Fibroblast of skin of right biceps (primary cell): ENCODE measurements at places on chromosomes 4 and X.

DNA sequence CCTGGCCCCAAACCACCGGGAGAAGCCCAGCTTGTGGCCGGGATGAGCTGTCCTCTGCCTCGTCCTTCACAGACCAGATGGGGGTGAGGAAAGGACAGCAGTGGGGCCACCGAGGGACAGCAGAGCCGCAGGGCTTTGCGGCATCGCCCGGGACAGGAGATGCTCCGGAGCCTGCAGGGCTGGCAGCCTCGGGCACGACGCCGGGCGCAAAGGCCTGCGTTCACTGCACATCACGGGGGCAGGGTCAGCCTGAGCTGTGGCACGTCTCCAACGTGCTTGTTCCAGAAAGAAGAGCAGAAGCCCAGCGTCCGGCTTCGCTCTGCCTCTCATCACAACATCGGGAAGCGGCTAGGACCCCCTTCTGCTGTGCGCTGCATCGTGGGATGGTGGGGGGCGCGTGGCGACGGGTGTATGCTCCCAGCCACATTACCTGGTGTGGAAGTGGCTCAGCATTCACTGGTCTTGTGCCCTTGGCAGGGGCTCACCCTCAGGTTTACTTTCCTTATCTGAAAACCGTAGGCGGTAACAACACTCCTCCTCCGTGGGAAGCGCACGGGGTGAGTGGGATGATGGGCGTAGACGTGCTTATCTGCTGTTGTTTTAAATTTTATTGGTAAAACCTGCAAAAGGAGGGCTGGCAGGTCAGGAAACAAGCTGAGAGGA lies 7.4 kb downstream of the TADA2B start:
- no peak for DNase-seq

DNA sequence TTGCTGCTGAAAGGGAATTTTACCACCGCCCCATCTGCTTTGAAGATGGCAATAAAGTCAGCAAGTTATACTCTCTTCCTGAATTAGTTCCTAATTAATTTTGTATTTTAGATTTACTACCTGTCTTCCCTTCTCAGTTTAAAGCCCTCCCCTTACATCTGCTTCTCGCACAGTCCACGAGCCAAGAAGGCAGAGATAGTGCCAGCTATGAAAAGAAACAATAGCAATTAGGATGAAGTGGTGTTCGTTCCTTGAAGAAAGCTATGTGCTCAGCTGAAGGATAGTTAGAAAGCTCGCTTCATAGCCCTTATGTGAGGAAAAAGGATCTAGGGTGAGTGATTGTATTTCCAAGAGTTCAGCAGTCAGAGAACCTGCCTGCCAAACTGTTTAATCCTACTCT lies 1678.8 kb upstream of the TENM3 start:
- no peak for DNase-seq

- DNase-seq = no peak
These were observed 5.1 kb upstream of the MYOZ2 start for GRCh38 chr4:119130365-119131065.

GRCh38 chrX:99522450-99522849 lies 887.6 kb downstream of the PCDH19 start:
- DNase-seq = no peak

DNA sequence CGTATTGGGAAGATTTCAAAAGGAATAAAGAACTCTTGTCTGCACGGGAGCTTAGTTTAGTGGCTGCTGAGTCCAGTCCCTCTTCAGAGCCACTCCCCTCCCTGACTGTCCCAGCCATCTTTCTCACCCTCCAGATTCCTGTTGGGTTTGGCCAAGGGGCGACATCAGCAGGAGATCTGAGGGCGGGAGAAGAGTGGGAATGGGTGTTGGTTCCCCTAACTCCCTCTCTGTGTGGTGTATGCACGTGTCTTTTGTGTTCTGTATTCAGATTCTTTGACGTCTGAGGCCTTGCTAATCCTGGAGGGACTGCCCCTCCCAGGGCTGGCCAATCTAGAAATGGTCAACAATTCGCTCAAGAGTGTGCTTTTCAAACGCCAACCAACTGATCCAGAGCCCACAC lies 37.4 kb downstream of the CYTL1 start:
- no peak for DNase-seq

DNA sequence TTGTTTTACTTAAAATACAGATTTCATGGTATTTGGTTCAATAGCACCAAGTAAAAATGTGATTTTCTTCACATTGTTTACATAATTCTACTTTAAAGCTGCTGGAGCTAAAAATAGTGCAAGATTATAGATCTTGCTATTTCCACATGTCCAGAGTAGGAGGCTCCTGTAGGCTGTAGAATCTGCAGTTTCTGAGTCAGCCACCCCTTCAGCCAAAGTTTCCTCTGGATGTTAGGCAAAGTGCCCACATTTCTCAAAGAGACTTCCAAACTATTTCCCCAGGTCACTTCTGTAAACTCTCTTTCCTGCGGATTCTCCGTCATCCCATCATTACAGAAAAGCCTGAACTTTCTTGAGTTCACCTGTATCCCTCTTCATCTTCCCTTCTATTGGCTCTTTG lies 342.5 kb upstream of the FSTL5 start:
- peak; percentile 63 for DNase-seq

DNA sequence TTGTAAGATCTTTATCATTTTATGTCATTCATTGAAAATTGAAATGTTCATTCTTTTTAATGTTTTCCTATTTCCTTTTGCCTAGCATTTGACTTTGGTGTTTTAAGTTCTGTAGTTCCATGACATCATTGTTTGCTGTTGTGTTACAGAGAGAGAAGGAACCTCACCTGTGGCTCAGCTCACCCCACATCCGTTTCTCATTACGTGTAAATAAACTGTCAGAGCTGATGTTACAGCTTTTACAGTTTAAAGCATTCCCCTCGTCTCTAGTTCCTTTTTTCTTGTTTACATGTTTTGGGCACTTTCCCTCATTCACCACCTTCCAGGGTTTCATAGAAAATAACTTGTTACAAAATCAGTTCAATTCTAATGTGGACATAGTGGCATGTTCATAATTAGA lies 137.2 kb downstream of the FNIP2 start:
- DNase-seq = no peak
